B cell (primary cell): ENCODE measurements at places on chromosomes 2 and 18.
A peak's percentile ranks its signal among the peaks of the same experiment; 100 is the strongest.

DNA sequence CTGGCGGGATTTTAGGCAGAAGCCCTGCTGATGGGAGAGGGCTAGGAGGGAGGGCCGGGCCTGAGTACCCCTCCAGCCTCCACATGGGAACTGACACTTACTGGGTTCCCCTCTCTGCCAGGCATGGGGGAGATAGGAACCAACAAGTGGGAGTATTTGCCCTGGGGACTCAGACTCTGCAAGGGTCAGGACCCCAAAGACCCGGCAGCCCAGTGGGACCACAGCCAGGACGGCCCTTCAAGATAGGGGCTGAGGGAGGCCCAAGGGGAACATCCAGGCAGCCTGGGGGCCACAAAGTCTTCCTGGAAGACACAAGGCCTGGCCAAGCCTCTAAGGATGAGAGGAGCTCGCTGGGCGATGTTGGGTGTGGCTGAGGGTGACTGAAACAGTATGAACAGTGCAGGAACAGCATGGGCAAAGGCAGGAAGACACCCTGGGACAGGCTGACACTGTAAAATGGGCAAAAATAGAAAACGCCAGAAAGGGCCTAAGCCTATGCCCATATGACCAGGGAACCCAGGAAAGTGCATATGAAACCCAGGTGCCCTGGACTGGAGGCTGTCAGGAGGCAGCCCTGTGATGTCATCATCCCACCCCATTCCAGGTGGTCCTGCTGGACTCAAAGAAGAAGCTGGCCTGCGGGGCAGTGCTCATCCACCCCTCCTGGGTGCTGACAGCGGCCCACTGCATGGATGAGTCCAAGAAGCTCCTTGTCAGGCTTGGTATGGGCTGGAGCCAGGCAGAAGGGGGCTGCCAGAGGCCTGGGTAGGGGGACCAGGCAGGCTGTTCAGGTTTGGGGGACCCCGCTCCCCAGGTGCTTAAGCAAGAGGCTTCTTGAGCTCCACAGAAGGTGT lies 8.5 kb downstream of the PROC start:
- no peak overlapping the region for H3K27ac ChIP-seq
- H3K4me1 ChIP-seq = peaks cover 15% of the 10 kb centered on the region
- H3K27me3 ChIP-seq = peaks cover 15% of the 10 kb centered on the region
- no peaks in the 10 kb centered on the region for H3K36me3 ChIP-seq

DNA sequence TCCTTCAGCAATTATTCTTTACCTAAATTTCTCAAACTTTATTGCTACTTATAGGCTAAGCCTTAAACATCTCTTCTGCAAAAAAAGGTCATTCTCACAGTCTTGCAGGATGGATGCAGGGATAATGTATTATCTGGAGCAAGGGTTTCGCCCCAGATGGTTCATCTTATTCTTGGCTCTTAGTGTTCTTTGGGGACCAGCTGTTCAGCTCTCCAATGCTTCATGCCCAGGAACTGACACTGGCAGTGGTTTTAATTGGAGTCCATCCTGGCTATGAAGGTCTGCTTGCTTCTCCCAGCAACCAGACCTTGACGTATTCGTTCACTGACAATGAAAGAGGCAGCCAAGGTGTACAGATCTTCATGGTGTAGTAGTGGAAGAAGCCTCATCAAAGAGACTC lies 331.9 kb downstream of the SLC8A1 start:
- H3K27ac ChIP-seq = no peak overlapping the region
- no peaks in the 10 kb centered on the region for H3K4me1 ChIP-seq
- H3K4me3 ChIP-seq = no peak overlapping the region
- no peaks in the 10 kb centered on the region for H3K36me3 ChIP-seq

DNA sequence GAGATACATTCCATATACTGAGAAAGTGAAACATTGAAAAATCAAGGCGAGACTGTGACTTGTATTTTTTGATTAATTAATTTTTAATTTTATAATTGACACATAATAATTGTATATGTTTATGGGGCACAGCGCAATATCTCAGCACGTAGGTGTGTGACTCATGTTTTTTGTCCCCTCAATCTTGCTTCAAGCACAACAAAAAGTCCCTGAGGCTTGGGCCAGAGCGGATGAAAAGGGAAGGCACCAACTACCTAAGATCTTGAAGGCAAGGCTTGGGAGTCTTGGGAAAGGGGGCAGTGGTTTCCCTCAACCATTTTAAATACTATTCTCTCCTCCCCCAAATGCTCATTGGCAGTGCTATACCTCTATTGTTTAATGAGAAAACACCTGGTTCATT lies 9.9 kb downstream of the SGPP2 start:
- peaks cover 5% of the 10 kb centered on the region for H3K4me1 ChIP-seq
- no peaks in the 10 kb centered on the region for H3K36me3 ChIP-seq
- no peak for DNase-seq
- no peaks in the 10 kb centered on the region for H3K27me3 ChIP-seq
- no peak overlapping the region for H3K27ac ChIP-seq

GRCh38 chr18:55250768-55251173 lies 291.5 kb upstream of the CCDC68 start:
- DNase-seq = no peak
- H3K4me3 ChIP-seq = no peak overlapping the region
- H3K4me1 ChIP-seq = peaks cover 51% of the 10 kb centered on the region
- peak overlapping the region; percentile 76 for H3K27ac ChIP-seq

- no peaks in the 10 kb centered on the region for H3K36me3 ChIP-seq
- H3K27me3 ChIP-seq = no peaks in the 10 kb centered on the region
- no peak overlapping the region for H3K27ac ChIP-seq
- no peak overlapping the region for H3K4me3 ChIP-seq
Measured at GRCh38 chr2:239930378-239930777, 94.8 kb downstream of the NDUFA10 start.

GRCh38 chr2:215537611-215538010 lies 101.7 kb upstream of the FN1 start:
- DNase-seq = no peak
- no peak overlapping the region for H3K4me3 ChIP-seq
- H3K4me1 ChIP-seq = no peaks in the 10 kb centered on the region
- H3K36me3 ChIP-seq = no peaks in the 10 kb centered on the region

GRCh38 chr2:216680951-216681629 lies 14.3 kb downstream of the IGFBP5 start:
- no peak overlapping the region for H3K27ac ChIP-seq
- H3K4me1 ChIP-seq = no peaks in the 10 kb centered on the region
- DNase-seq = no peak
- no peaks in the 10 kb centered on the region for H3K36me3 ChIP-seq
- no peak overlapping the region for H3K4me3 ChIP-seq
- no peaks in the 10 kb centered on the region for H3K27me3 ChIP-seq

DNA sequence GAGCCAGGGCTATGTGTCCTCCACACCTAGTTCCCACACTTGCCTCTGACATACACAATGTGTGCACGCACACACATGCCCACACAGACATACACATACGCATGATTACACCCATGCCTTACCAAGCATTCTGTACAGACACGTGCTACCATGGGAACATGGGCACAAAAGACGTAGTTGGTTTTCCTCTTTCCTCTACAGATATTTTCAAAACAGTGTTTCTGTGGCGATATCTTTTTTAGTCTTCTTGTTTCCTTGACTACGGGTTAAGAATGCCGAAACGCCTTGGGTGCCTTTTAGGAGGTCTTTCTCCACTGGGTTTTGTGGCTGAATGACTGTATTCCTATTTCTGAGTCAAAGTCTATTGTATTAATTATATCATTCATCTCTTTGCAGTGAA lies 75.5 kb upstream of the SPTBN1 start:
- no peak for DNase-seq
- H3K4me1 ChIP-seq = no peaks in the 10 kb centered on the region
- no peaks in the 10 kb centered on the region for H3K36me3 ChIP-seq
- no peak overlapping the region for H3K4me3 ChIP-seq
- H3K27me3 ChIP-seq = no peaks in the 10 kb centered on the region
- no peak overlapping the region for H3K27ac ChIP-seq

GRCh38 chr2:75512455-75513212 lies 48.1 kb downstream of the EVA1A start:
- no peaks in the 10 kb centered on the region for H3K4me1 ChIP-seq
- no peak overlapping the region for H3K4me3 ChIP-seq
- DNase-seq = no peak
- no peak overlapping the region for H3K27ac ChIP-seq

GRCh38 chr2:224022486-224022885 lies 16.6 kb downstream of the SERPINE2 start:
- H3K4me3 ChIP-seq = no peak overlapping the region
- H3K4me1 ChIP-seq = peaks cover 28% of the 10 kb centered on the region
- no peak for DNase-seq

DNA sequence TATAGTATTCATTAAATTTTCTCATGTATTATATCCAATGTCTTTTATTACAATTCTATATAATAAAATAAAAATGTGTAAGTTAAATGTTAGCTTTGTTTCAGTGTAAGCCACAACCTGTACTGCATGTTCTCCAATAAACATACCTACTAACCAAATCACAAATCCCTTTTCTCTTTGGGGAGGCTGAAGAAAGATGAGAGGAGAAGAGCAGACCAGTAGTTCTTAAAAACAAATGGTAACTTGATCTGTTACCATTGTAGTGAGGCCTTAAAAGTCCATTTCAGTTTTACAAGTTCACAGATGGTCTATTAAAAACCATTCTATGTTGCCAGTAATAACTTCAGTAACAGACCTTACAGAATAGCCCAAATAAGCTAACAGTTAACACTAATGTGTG lies 100.5 kb downstream of the SOS1 start:
- H3K27ac ChIP-seq = no peak overlapping the region
- no peak overlapping the region for H3K4me3 ChIP-seq
- H3K36me3 ChIP-seq = peaks cover 7% of the 10 kb centered on the region
- no peaks in the 10 kb centered on the region for H3K27me3 ChIP-seq
- H3K4me1 ChIP-seq = no peaks in the 10 kb centered on the region
- DNase-seq = no peak

GRCh38 chr2:96551605-96552314 lies 15.2 kb downstream of the ARID5A start:
- peaks cover 6% of the 10 kb centered on the region for H3K4me1 ChIP-seq
- H3K27me3 ChIP-seq = no peaks in the 10 kb centered on the region
- H3K36me3 ChIP-seq = peaks cover 41% of the 10 kb centered on the region
- no peak overlapping the region for H3K27ac ChIP-seq
- no peak overlapping the region for H3K4me3 ChIP-seq

GRCh38 chr2:149170156-149170555 lies 131.7 kb downstream of the LYPD6B start:
- no peaks in the 10 kb centered on the region for H3K36me3 ChIP-seq
- H3K27ac ChIP-seq = no peak overlapping the region
- DNase-seq = no peak
- H3K4me3 ChIP-seq = no peak overlapping the region
- peaks cover 14% of the 10 kb centered on the region for H3K27me3 ChIP-seq

DNA sequence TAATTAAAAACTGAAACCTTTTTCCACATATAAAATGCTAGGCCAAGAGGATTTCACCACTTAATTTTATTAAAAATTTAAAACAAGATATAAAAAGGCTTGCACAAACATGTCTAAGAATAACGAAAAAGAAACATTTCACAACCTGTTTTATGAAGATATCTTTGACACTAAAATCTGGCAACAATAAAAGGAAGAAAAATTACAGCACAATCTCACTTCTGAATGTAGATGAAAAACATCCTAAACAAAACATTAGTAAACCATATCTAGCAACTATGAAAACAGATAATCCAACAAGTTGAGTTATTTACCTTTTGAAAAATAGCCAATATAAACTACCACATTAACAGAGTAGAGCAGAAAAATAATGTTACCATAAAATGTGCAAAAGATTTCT lies 185.4 kb upstream of the MMADHC start:
- H3K27me3 ChIP-seq = no peaks in the 10 kb centered on the region
- no peaks in the 10 kb centered on the region for H3K36me3 ChIP-seq
- H3K4me3 ChIP-seq = no peak overlapping the region
- no peak overlapping the region for H3K27ac ChIP-seq
- no peak for DNase-seq

DNA sequence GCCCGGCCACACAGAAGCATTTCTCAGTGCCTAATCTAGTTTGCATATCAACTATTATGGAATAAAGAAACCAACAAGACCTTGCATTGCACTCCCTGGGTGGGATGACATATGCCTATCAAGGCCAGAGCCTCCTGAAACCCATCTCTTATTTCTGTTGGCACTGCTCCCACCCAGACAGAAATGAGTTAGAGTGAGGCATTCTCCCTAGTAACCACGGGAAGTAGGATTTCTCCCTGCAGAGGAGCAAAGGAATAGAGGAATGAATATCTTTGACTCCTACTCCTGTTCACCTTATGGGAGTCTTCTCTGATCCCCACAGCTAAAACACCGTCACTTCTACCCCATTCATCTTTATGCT lies 24.2 kb upstream of the SCYGR1 start:
- no peaks in the 10 kb centered on the region for H3K36me3 ChIP-seq
- DNase-seq = no peak
- no peak overlapping the region for H3K4me3 ChIP-seq
- peaks cover 37% of the 10 kb centered on the region for H3K4me1 ChIP-seq
- H3K27ac ChIP-seq = no peak overlapping the region

DNA sequence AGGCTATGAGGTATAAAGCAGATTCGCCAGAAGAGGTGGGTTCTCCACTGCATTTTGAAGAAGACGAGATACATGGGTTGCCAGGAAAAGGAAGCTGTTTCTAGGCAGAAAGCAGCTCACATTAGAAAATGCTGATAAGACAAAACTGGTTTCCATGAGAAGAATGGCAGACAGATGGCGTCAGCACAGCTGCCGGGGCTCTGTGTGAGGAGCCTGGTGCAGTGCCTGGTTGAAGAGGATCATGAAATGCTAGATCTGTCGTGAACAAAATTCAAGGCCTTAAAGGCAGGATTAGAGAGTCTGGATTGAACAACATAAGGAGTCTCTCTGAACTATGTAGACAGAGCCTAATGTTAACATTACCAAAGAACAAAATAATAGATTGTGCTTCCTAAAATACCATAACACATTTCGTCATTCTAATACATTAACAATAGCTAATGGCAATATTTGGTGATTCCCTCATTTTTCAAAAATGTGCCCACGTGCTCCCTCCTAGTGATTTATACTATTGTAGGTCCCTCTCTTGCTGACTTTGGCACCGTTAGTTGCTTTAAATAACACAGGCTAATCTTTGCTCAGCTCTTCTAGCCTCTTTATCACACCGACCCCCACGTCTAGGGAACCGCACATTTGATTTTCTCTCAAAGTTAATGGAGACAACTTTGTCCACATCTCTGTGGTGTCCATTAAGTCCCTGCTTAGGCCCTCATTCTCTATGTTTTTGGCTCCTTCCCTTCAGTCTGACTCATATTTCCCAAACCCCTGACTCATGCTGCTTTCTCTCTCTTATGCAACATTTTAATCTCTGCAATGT lies 38.2 kb downstream of the EFEMP1 start:
- H3K4me1 ChIP-seq = no peaks in the 10 kb centered on the region
- no peaks in the 10 kb centered on the region for H3K27me3 ChIP-seq
- H3K27ac ChIP-seq = no peak overlapping the region
- DNase-seq = no peak
- no peaks in the 10 kb centered on the region for H3K36me3 ChIP-seq

DNA sequence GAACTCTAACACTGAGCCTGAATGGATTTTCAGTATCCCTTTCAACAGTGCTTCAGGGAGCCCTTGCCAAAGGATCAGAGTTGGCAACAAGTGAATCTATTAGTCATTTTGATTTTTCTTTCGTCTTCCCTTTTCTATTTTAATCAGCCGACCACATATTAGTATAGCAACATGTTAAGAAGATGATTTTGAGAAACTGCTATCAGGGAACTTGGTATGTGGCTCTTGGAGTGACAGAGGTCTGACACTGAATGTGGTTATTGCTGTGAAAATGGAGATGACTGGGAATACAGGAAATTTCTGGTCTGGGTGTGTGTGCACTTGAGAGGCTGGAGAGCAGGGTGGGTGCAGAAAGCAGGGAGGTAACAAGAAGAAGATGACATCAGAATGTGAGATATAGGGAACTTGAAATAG lies 28.7 kb upstream of the IL1RL1 start:
- H3K27ac ChIP-seq = no peak overlapping the region
- H3K4me3 ChIP-seq = no peak overlapping the region
- H3K4me1 ChIP-seq = no peaks in the 10 kb centered on the region
- H3K36me3 ChIP-seq = no peaks in the 10 kb centered on the region
- no peaks in the 10 kb centered on the region for H3K27me3 ChIP-seq
